ENCODE measurements at places on chromosomes 6 and 20. TPM values are rescaled to one million over a fixed set of nuclear protein-coding genes. Genes with fewer than 3 reads are reported as not detected.

DNA sequence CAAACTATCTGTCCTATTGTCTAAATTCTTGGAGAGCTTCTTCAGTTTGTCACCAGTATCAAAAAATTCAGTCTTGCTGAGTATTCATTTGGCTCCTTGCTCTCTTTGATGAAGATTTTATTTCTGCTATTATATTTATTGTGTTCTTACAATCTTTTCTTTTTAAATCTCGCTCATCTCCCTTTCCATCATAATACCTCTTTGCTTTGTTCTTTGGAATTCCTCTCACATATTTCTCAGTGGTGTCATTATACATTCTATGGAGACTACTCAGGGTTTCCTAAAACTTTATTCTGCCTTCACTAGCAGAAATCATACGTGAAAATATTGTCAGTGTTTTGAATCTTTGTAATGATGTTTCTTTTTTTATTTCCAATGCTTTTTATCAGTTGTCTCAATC lies 445.2 kb upstream of the ID4 start:
- no peak for DNase-seq

DNA sequence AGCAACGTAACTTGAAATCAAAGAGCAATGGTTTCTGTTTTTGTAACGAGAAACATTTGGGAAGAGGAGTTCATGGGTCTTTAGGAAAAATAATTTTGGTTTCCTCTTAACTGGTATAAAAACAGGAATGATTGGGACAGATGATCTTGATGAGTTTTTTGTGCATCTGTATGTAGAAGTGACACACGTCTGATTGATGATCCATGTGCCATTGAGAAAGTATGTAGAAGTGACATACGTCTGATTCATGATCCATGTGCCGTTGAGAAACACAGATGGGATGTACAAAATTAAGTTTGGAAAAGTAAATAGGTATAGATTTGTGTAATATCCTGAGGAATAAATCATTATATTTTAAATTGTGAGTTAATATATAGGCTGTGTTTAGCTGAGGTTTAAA lies 2.1 kb downstream of the KIAA1586 start:
- no peak for DNase-seq

- no peak for DNase-seq
These were observed 3.3 kb downstream of the HEY2 start for GRCh38 chr6:125752773-125753172.

- no peak for DNase-seq
These were observed 123.1 kb downstream of the CDKAL1 start for GRCh38 chr6:20657274-20657800.

DNA sequence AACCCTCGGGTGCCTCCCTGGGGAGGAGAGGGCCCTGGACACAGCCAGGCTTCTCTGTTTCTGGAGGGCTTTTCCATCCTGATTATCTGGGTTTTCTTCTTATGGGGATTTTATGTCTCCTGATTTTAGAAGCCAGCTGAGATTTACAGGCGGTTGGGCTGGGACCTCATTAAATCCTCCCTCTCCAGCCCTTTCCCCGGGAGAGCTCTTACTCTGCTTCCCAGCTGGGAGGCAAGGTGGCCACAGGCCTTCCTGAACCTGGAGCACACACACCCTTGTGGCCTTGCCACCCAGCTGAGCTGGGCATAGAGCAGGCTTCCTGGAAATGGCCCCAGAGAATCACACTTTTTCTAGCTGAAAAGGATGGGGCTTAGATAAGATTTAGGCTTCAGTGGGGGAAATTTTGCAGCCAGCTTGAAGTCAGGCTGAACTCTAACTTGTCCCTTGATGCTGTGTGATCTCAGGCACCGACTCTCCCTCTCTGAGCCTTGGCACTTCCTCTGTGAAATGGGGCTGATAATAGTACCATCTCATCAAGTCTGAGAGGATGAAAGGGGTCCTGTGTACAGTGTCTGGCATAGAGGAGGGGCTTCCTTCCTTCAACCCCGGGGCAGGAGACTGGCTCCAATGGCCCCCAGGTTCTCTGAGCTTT lies 16.6 kb downstream of the VSTM2L start:
- DNase-seq, result no peak

- no peak for DNase-seq
These were observed 256.4 kb downstream of the ARID1B start for GRCh38 chr6:157033428-157034140.

DNA sequence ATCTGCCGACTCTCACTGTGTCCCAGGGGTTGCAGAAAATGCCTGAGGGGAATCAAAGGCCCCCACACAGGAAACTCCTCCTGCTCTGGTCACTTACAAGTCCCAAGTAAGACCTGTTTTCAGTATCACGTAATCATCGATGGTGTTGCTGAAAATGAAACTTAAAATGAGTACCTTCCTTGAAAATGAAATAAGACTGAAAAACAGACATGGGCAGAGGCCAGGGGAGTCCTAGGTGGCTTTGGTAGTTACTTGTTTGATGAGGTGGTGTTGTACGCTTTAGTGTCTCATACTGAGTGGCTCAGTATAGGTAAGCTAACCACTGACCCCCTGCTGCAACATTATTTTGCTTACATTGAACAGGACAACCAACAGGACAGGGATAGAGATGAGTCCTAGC lies 43.0 kb upstream of the SYNCRIP start:
- DNase-seq, result no peak

The ERVFRD-1 gene
- not detected for total RNA-seq

The TSHZ2 gene
- 9.6 TPM for total RNA-seq

The RAMACL gene
- 0.99 TPM for total RNA-seq
